ENCODE measurements at places on chromosomes 3 and 15.

DNA sequence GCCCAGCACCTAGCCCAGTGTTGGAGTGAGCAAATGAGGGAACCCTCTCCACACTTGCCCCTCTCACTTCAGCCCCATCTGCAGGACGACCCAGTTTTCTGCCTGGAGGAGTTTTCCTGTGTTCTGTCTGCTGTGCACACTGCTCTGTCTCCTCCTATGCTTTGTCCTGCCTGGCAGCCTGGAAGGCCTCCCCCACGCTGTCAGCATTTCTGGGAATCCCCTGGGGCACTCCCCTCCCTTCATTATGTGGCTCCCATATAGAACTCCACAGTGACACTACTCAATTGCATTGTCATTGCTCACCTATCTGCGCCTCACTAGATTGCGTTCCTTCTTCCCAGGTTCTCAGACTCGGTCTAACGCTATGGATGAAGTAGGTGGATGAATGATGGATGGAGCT lies 13.9 kb downstream of the CLSTN2 start:
- DNase-seq: no peak

DNA sequence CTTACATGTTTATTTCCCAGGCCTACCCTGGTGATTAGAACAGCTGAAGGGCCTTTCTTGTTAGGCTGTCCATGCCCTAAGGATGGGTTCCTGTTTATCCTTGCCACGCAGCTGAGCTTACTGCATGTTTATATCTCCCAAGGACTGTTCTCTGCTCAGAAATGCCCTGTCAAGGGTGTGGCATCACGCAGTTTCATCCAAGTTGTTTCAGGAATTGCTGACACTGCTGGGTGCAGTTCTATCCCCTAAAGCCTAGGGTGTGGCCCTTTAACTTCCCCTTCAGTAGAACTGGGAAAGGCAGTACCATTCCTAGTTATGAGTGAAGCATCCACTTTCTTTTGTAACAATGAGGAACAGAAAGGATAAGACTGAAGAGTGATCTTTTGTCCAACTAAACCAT lies 5.0 kb downstream of the ELL3 start:
- no peak for DNase-seq

DNA sequence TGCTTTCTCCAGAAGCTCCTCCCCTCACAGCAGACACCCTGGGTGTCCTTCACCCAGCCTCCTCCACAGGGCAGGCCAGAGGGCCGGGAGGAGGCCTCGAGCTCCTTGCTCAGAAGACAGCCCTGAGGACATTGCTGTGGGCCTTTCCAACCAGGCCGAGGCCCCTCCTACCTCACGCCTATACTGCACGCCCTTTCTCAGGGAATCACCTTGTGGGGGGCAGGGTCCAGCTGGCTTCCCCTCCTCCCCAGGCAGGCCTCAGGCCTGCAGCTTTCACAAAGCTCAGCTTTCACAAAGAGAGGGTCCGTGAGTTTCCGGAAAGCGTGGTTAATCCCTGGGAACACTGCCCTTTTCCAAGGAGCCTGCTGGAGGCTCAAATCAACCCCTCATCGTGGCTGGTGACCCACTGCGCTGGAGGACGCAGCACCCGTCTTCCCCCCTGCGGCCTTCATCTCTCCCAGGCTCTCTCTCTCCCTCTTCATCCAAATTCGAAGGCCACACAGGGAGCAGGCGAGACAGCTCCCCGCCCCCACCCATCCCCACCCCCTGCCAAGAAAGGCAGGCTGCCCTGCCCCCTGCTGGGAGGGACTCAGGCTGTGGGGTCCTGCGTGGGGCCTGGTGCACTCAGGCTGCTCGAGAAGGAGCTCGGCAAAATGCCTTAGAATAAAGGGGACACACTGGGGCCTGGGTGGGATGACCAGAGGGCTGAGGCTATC lies 79.4 kb downstream of the OCA2 start:
- no peak for DNase-seq

GRCh38 chr15:88127432-88127790 lies 129.1 kb downstream of the NTRK3 start:
- no peak for DNase-seq

DNA sequence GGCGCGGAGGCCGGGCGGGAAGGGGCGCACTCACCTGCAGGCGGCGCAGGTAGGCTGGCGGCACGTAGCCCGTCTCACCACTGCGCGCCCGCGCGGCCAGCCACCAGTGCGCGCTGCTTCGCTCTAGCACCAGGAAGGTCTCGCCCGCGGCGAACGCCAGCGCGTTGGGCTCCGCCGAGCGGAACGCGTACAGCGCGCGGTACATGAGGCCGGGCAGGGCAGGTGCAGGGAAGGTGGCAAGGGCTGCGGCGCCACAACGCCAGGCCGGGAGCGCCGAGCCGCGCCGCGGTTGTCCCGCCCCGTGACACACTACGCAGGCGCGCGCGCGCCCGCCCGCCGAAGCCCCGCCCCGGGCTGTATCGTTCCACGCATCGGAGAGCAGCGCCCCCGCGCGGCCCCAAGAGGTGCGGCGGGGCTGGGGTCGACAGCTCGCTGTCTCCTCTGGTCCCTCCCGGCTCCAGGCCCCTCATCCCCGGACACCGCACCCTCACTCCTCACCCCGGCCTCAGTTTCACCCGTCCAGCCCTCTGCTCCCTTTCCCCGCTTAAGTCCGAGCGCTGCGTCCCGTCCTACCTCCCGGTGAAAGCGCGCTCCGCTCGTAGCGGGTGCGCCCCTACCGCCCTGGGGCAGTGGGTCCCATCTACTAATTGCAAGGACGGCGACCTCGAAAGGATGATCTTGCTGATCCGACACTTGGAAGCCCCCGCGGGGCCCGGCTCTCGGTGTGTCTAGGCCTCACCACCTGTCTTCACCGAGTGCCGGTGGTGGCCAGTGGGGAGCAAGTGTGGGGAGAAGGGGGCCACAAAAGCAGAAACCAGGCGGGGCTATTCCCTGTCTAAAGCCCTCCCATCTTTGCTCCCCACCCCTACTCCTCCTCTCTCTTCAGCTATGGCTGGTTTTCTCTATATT lies at the start of gene NCKIPSD:
Gene NCKIPSD (minus strand): TSS at position 313 of the 909 bp plus-strand sequence. CDS start 108 bp downstream, at position 205.
- peak; percentile 54 for DNase-seq

GRCh38 chr3:34948517-34948916 lies 690.8 kb upstream of the ARPP21 start:
- no peak for DNase-seq

DNA sequence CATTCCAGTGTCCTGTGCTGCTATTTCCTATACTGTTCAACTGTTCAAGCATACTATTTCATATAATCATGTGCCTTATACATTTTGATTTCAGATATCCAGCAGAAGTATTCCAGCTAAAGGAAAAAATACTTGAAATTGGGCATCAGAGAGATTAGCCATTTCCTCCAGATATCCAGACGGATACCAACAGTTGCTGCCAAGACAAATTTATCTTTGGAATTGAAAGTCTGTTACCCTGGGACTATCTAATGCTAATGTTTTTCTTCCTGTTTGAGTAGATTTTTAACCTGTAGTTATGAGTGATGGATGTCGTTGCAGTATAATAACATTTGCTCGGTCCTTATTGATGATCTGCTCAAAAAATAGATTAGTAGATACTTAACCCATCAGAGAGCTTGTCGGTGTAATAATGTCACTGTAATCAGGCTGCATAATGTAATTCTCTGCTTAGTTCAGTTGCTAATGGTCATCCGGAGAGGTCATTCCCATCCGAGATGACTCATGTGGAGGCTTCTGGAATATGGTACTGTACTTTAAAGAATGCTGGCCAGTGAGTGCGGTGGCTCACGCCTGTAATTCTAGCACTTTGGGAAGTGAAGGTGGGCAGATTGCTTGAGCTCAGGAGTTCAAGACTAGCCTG lies 51.5 kb downstream of the TIMP4 start:
- no peak for DNase-seq

GRCh38 chr3:188283347-188283746 lies 129.4 kb downstream of the LPP start:
- DNase-seq: no peak

DNA sequence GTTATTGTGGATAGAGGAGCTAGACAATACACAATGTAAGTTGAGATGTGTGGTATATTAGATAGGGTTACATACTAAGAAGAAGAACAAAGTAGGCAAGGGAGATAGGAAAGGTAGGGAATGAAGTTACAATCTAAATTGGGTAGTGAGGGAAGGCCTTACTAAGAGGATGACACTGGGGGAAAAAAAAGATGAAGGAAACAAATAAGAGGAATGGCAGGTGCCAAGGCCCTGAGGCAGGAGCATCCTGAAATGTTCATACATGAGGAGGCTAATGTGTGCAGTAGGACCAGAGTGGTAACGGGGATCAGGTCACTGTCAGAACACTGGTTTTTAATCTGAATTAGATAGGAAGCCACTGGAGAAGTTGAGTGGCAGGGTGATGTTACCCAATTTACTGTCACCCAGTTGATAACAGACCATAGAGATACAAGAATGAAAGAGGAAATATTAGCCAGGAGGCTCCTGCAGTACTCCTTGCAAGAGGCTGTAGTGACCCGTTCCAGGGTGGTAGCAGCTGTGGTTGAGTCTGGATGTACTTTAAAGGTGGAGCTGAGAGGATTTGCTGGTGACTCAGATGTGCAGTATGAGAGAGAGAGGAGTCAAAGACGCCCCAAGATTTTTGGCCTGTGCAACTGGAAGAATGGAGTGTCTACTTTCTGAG lies 14.4 kb downstream of the RTP1 start:
- DNase-seq: peak; percentile 52

DNA sequence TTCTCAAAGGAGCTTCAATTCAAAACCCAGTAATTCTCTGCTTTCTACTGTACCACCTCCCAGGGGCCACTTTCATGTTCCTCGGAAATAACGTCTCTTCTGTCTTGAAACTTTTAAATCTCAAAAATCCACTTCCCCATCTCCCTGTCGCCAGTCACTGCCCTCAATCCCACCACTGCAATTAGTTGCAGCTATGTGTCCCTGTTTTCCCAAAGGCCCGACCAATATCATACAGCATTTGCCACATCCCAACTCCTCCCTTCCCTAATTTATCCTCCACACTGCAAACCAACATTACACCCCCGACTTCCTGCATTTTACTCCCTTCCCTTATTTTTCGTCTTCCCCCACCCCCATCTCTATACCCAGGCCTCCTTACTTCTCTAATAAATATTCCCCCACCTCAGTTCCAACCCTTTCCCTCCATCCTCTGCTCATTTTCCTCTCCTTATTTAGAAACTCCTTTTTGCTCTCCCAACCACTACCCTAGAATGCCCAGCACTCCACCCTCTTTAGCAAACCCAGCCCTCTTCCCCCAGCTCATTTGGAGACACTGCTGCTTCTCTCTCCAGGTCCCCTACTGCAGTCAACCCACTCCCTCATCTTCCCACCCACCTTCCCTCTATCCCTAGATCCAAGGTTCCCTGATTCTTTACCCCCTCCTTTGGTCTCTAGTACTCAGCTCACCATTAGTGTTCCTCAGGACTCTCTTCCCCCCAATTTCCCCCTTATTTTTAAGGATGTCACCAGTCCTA lies 1.1 kb downstream of the NPTN start:
- no peak for DNase-seq

DNA sequence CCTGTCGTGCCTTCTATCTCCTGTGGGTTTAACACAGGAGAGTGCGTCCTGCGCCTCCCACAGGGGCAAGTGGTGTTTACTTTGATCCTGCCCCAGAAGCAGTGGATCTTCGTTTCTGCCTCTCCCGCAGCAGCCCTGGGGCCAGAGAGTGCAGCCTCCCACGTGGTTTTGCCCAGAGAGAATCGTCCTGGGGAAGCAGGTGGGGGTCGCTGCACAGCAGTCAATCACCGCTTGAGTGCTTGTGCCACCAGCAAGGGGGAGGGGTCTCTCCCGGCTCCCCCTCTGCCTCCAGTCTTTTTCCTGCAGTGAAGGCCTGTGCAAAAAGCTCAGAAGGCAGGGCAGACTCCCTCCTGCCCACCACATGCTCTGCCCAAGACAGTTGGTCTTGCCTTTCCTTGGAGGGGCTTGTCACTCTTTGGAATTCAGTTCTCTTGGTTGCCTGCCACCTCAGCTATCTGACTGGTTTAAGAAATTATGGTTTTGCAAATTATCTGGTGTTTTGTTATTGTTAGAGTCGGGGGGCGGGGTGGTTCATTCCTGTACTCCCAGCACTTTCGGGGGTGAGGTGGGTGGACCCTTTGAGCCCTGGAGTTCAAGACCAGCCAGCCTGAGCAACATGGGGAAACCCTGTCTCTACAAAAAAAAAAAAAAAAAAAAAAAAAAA lies 26.9 kb downstream of the STOML1 start:
- DNase-seq: no peak

- DNase-seq: no peak
Measured at GRCh38 chr3:105449414-105449813, 82.7 kb downstream of the ALCAM start.

- DNase-seq: no peak
Measured at GRCh38 chr15:94411285-94411684, 179.9 kb downstream of the MCTP2 start.

DNA sequence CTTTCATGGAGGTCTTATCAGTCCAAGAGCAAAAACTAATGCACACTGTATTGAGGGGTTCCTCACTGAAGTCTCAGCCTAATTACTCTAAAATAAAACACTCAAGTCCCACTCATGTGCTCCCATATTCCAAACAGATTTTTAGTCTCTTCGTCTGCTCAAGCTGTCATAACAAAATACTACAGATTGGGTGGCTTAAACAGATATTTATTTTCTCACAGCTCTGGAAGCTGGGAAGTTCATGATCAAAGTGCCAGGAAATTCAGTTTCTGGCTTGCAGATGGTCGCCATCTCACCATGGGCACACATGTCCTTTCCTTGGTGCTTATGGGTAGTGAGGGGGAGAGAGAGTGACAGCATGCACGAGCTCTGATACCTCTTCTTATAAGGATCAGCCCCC lies 147.5 kb downstream of the ANXA2 start:
- no peak for DNase-seq

DNA sequence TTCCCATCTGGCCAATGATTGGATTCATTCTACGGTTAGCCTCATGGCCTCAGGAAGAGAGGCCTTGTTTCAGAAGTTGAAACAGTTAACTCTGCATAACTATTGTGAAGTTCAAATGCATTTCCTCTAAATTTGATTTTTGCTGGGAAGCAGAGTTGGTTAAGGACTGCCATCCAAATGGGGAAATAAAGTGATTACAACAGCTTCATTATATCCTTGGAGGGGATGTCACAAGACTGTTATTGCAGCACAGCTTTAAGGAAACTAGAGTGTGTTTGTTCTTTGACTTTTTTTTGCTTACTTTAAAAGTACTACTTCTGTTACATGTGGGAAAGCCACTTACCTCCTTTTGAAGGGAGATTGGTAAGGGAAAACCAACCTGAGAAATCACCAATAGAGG lies 164.8 kb downstream of the AKAP13 start:
- no peak for DNase-seq

DNA sequence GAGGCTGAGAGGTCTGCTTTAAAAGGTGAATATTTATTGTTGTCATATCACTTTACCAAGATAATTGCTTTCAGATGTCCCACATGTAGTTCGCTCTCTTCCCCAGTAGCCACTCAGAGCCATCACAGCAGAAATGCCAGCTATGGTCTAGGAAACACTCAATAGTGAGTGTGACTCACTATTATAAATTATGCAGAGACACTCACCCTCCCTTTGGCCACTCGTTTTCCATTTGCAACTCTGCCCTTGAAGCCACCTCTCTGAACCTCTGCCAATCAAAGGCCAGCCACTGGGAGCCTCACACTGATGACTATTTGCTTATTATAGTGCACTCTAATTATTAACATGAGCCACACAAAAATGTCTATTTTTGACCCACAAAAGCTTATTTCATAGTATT lies 328.1 kb upstream of the ATP10A start:
- no peak for DNase-seq

GRCh38 chr3:49625071-49625470 lies 49.1 kb upstream of the APEH start:
- DNase-seq: no peak

GRCh38 chr3:169323578-169324451 lies 339.7 kb downstream of the MECOM start:
- DNase-seq: no peak

GRCh38 chr15:63469190-63469589 lies 35.2 kb upstream of the USP3 start:
- DNase-seq: no peak
